ENCODE measurements at places on chromosomes 5 and 9.

DNA sequence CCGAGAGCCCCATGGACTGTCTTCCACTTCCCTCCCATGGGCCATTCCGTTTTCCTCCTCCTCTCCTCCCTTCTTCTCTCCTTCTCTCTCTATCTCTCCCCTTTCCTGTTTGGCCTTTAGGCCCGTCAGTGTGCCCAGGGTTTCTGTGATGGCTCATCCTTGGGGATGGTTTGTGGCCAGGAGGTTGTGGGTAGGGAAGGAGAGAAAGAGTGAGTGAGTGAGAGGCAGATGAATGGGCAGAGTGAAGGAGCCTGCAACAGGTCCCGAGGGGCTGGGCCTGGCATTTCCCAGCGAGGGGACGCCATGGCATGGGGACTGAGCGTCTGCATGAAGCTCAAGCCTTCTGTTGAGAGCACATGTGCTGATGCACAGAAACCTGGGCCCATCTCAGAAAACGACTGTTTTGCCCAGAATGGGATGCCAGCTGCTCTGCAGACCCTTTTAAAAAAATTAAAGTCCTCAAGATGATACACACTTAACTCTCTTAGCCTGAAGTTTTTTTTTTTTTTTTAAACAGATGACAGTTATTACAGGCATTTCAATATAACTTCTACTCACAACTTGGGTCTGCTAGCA, 69.1 kb downstream of the PRRT1B start:
- no peak for DNase-seq

DNA sequence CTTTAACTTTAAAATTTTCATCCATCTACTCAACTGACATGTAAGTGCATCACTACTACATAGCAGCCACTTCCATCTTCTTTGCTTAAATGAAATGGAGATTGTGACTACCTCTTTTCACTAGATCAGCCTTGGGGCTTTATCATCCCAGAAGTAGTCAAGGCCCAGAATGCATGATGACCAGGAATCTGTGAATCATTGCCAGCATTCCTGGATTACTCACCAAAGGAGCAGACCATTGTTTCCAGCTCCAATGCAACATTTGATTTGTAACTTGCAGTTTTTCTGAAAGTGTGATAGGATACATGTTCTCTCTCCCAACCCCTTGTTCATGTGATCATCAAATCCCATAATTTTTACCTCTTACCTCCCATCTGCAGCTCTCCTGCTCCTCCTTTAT, 65.1 kb downstream of the PLPPR1 start:
- DNase-seq: no peak

DNA sequence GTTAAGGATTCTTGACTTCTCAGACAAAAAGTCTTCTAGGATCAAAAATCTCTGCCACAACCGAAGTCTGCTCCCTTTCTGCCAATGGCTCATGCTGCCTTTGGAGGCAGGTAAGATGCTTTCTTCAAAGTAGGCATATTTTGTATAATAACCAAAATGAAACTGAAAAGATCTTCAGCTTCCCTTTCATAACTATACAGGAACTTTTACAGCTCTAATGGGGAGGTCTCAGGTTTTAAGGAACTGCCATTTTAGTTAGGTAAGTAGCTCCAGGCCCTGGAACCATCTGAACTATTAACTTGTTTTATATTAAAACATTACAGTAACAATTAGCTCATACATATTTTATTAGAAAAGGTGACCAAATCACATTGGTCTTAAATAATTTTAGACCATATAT, 110.9 kb upstream of the FREM1 start:
- no peak for DNase-seq

GRCh38 chr5:83683836-83684235, 36.8 kb downstream of the HAPLN1 start:
- DNase-seq: no peak

DNA sequence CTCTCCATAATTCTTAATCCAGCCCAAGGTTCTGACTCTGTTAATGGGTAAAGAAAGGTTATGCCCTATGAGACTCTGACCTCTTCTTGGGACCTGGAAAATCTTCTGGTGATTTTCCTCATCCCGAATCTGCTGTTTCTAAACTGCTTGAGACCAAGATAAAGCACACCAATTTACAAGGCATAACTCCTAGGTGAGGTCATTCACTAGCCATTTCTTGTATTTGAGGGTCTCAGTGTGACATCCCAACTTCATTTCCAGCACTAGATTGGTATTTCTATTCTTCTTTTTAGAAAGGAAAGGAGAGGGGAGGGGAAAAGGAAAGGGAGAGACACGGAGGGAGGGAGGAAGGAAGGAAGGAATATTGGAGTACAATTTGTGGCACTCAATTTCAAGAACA, 51.6 kb downstream of the SLC1A1 start:
- no peak for DNase-seq

DNA sequence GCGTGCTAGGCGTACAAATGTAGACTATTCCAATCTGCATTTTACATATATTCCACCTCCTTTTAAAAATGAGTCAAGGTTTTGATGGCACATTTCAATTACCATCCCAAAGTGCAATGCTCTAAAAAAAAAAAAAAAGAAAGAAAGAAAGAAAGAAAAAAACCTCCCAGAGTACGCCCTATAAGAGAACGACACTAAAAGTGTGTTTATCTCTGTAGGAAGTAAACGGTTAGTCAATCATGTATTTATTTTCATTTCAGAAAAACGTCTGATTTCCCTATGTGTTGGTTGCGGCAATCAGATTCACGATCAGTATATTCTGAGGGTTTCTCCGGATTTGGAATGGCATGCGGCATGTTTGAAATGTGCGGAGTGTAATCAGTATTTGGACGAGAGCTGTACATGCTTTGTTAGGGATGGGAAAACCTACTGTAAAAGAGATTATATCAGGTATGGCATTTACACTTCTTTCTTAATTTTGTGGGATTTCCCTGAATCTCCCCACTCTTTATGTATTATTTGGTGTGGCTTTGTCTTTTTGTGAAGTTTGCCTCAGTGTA, 1.1 kb downstream of the ISL1 start:
- DNase-seq: no peak

- no peak for DNase-seq
These were observed 43.6 kb downstream of the NR3C1 start for GRCh38 chr5:143359869-143360268.
